Adrenal gland (tissue), 19 donors: ENCODE measurements at places on chromosomes 11 and 22. TPM values are rescaled to one million over a fixed set of nuclear protein-coding genes. Genes with fewer than 3 reads are reported as not detected.

Gene ASCL2
- 1.4 TPM for total RNA-seq

DNA sequence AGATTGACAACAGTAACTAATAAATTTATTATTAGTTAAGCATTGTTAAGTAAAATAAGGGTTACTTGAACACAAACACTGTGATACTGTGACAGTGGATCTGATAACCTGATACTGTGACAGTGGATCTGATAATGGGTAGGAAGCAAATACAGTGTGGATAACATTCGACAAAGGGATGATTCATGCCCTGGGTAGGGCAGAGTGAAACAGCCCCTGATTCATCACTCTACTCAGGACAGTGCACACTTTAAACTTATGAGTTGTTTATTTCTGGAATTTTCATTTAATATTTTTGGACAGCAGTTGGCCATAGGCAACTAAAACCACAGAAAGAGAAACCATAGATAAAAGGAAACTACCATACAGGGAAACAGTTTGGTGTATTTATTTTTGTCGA lies 60.8 kb upstream of the CTSC start:
- H3K36me3 ChIP-seq = no peaks in the 10 kb centered on the region
- peak; percentile 29 for DNase-seq
- H3K27ac ChIP-seq = no peak overlapping the region

Gene NPAS4
- total RNA-seq = not detected

GRCh38 chr11:121059605-121060004 lies 35.7 kb downstream of the TBCEL start:
- H3K36me3 ChIP-seq = peaks cover 17% of the 10 kb centered on the region
- no peaks in the 10 kb centered on the region for H3K27me3 ChIP-seq
- DNase-seq = no peak
- H3K4me3 ChIP-seq = no peak overlapping the region
- H3K4me1 ChIP-seq = no peaks in the 10 kb centered on the region
- no peak overlapping the region for H3K27ac ChIP-seq

- H3K36me3 ChIP-seq = no peaks in the 10 kb centered on the region
- H3K27ac ChIP-seq = no peak overlapping the region
- H3K4me3 ChIP-seq = no peak overlapping the region
- peaks cover 30% of the 10 kb centered on the region for H3K27me3 ChIP-seq
- no peak for DNase-seq
Measured at GRCh38 chr11:17735818-17736578, 1.4 kb downstream of the KCNC1 start.

DNA sequence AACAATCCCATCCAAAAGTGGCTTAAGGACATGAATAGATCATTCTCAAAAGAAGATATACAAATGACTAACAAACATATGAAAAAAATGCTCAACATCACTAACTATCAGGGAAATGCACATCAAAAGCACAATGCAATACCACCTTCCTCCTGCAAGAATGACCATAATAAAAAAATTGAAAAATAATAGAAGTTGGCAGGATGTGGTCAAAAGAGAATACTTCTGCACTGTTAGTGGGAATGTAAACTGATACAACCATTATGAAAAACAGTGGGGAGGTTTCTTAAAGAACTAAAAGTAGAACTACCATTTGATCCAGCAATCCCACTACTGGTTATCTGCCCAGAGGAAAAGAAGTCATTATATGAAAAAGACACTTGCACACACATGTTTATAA lies 77.7 kb upstream of the SC5D start:
- DNase-seq = no peak
- no peaks in the 10 kb centered on the region for H3K27me3 ChIP-seq
- no peak overlapping the region for H3K4me3 ChIP-seq
